ENCODE measurements at places on chromosomes 4 and X.
A peak's percentile ranks its signal among the peaks of the same experiment; 100 is the strongest.

DNA sequence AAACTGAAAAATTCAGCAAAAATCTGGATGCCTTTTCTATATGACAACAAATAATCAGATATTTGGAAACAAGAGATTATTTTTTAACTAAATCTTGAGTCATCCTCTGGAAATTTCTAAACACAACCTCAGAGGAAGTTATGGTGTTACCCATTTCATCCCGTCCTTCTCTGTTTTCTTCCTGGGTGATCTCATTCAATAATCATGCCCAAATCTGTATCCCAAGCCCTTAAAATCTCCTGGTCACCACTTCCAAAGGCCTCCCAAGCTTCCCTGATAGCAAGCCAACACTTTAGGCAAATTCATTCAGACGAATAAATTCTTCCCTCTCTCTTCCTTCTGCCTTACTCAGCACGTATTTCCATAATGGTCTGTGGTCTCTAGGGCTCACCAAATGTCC is 9.7 kb upstream of the SORCS2 start:
- no peak for DNase-seq

- no peak for DNase-seq
Observed at GRCh38 chrX:116628464-116628863, 165.7 kb upstream of the CT83 start.

- DNase-seq: peak; percentile 8
Observed at GRCh38 chr4:107519053-107519452, 201.0 kb downstream of the PAPSS1 start.

DNA sequence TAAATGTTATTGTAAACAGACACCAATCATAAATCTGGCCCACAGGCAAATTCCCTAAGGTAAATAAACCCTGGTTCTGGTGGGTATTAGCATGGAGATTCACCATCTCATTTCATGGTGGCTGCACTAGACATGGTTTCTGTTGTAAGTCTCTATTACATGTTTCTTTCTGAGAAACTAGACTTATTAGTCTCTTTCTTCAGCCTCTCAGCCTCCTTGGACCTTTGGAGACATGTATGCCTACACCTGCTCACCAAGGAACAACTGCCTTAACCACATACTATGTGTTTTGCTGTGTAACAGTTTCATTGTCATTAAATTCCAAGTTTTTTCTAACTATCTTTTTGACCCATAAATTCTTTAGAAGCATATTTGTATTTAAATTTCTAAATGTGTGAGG is 13.1 kb downstream of the DDIT4L start:
- no peak for DNase-seq

GRCh38 chr4:102501447-102501696 is 213 bp downstream of the NFKB1 start:
- no peak for DNase-seq

GRCh38 chr4:105630670-105631655 is 77.5 kb downstream of the INTS12 start:
- DNase-seq: no peak

DNA sequence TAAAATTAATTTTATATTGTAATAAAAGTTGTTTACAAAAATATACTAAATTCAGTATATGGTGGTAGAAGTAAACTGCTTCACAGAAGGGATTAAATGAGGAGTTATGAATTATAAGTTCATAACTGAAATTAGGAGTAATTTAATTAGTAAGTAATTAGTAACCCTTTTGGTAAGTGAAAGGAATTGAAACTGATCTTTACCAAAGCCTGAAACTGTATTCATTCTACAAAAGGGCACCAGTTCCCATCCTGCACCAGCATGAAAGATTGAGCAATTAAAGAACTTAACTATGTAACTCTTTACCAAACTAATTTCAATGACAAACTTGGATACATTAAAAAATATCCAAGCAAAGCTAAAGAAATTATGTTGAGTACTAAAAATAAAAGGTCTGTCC is 8.2 kb downstream of the MED14 start:
- DNase-seq: no peak

GRCh38 chr4:16496501-16496900 is 270.2 kb upstream of the TAPT1 start:
- DNase-seq: no peak

- no peak for DNase-seq
Observed at GRCh38 chr4:170243662-170244288, 154.0 kb upstream of the AADAT start.

- DNase-seq: no peak
Observed at GRCh38 chr4:7213807-7214206, 21.5 kb downstream of the SORCS2 start.

DNA sequence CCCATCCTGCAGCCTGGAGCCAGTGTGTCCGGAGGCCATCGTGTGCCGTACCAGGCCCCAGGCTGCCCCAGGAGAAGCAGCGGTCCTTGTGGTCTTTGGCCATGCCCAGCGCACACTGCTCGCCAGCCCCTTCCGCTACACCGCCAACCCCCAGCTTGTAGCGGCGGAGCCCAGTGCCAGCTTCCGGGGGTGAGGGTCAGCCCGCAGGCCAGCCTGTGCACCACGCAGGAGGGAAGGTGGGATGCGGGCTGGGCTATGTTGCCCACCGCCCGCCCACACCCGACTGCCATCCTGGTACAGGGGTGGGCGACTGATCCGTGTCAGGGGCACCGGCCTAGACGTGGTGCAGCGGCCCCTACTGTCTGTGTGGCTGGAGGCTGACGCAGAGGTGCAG is 7.6 kb upstream of the SRPK3 start:
- no peak for DNase-seq

GRCh38 chr4:40980318-40980883 is 230.6 kb downstream of the NSUN7 start:
- DNase-seq: no peak

DNA sequence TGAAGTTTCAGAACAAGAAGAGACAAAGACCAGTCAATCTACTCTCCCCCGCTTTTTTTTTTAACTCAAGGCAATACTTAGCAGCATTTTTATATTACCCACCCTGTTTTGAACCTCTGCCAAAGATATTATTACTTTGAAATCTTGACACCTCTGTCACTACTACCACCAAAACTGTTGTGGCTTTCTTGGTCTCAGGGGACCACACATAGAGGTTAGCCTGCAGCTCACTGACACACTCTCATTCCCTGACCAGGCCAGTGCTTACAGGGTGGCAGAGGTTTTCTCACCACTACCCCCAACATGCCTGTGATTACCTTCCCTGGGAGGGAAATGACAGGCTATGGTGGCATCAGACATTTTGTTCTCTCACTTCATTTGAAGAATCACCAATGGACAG is 137.4 kb upstream of the STIM2 start:
- no peak for DNase-seq

DNA sequence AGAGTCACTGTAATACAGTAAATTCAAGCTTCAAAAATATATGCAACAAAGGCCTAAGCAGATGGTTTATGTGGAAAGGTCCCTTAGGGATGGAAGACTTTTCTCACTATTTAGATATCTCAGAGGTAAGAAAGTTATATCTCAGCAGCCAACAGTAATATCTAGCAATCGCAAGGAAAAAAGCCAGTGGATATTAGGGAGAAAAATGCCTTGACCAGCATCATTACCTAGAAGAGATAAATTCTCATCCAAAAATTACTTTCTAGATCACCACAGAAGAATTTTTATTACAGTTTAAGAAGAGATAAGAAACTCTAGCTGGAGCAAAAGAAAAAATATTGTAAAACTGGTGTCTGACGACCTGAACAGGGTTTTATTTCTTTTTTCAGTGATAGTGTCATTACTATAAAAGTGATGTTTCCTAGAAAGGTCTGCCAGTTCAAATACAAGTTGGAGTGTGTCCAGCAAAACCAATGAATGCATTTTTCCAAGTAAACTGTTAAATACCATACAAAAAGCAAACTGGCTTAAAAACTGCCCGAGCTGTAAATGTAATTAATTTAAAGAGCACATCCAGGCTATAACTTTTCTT is 100.0 kb downstream of the ATP11C start:
- no peak for DNase-seq

GRCh38 chrX:45845142-45845541 is 644.5 kb upstream of the DIPK2B start:
- DNase-seq: no peak

DNA sequence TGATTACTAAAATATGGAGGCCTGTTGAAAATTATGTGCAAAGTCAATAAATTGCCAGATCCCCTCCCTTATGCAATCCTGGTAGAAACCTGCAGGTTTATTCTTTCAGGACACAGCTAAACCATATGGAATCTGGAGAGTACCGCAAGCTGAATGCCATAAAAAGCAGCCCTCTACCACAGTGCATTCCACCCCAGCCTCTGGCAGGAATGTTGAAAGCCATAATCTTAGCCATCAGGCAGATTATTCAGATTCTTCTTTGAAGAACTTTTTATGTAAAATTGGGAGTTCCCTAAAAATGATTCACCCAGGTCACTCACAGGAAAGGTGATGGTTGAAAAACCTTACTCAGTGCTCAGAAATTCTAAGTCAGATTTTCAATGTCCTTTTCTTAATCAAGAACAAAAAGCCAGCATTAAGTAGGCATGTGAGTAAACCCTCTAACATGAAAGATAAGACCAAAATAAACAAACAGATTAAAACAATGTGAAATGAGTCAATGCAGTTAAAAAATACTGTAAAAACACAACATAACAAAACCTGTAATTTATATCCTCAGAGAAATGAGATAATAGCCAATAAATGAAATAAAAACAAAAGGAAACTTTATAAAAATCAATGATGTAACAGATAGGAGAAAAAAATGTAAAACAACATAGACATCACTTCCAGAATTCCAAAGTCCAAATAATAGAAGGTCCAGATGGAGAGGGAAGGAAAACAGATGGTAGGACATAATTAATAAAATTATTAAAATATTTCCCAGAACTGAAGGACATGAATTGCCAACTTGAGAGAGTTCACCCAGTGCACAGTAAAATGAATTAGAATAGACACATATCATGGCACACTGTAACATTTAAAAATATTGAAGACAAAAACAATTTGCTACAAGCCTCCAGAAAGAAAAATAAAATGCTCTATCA is 226.9 kb downstream of the FSTL5 start:
- no peak for DNase-seq

- DNase-seq: no peak
Observed at GRCh38 chrX:27619975-27620374, 29.8 kb downstream of the DCAF8L2 start.

GRCh38 chrX:111507933-111508332 is 3.5 kb upstream of the SERTM2 start:
- DNase-seq: no peak

- DNase-seq: no peak
Observed at GRCh38 chrX:103631145-103631544, 2.4 kb downstream of the TCEAL1 start.

GRCh38 chr4:184019076-184019475 is 114.0 kb downstream of the STOX2 start:
- DNase-seq: no peak

- DNase-seq: no peak
Observed at GRCh38 chrX:109840585-109840984, 107.5 kb upstream of the ACSL4 start.

DNA sequence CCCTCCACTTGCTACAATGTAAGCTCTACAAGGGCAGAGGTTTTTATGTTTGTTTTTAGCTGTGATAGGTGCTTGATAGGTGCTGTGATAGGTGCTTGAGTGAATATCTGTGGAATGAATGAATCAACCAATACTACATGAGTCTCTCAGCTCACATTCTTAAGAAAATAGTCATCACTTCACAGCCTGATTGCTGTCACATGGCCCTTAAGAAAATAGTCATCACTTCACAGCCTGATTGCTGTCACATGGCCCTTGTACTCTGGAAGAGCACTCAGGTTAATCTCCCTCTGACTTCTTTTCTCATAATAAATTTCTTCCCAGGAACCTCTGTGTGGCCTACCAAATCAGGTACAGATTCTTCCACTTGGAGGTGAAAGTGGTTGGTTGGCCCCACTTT is 335.2 kb downstream of the TENM3 start:
- no peak for DNase-seq

DNA sequence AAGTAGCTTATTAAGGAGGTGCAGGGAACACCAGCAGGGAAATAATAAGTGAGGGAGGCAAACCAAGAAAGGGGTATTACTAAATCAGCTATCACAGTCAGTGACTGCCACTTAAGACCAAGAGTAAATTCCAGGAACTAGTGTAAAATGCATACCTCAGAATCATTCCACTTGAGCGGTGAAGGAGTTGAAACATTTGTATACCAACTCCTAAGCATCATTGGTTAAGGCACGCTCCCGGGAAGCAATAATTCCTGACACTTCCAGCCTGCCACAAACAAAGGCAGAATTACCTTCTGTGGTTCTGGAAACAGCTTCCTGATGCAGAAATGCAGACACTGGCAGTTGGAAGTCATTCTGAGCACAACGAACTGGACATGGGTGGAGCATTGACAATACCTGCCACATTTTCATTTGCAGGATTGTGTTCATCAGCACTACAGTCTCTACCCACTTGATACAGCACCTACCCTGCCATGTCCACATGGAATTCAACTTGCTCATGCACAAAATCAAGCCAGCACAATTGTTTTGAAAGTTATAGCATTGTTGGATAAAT is 82.1 kb downstream of the PPP1R2C start:
- no peak for DNase-seq

- no peak for DNase-seq
Observed at GRCh38 chr4:30605616-30606190, 114.5 kb upstream of the PCDH7 start.

GRCh38 chr4:40458109-40458508 is 123.0 kb downstream of the CHRNA9 start:
- DNase-seq: no peak

GRCh38 chrX:68950937-68951336 is 122.1 kb downstream of the EFNB1 start:
- no peak for DNase-seq

DNA sequence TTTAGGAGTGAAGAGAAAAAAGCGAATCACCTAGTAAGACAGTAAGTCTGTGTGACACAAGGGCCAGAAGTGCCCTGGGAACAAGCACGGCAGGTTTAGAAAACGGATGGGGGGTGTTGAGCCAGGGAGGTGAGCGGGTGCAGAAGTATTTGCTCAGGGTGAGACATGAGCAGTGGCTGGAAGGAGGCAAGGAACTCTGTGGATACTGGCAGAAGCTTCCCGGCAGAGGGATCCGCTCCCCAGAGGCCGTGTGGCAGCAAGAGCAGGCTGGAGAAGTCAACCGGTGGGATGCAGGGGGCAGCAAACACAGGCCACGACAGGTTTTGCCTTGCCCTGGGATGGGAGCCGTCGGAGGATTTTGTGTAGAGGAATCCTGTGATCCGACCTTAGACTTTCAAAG is 2.3 kb upstream of the UVSSA start:
- DNase-seq: peak; percentile 55

DNA sequence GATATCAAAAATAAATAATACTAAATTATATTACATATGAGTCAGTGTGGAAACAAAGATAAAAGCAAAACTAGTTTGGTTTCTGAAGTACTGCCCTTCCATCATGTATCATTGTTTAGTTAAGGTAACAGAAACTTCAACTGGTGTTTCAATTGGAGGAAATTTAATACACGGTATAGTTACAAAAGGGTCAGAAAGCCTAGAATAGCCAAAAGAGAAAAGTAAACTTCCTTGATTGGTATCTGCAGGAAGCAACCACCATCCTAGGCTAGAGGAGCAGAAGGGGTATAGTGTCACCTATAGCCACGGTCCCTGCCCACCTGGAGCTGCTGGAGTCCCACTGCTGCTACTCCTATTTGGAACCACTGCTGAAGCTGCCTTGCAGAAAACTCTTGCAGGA is 185.6 kb downstream of the SLC7A11 start:
- no peak for DNase-seq

- DNase-seq: no peak
Observed at GRCh38 chr4:772118-772517, 53.8 kb downstream of the CPLX1 start.

- peak; percentile 41 for DNase-seq
Observed at GRCh38 chr4:8402181-8402597, 38.3 kb downstream of the ACOX3 start.

- DNase-seq: no peak
Observed at GRCh38 chr4:139167774-139168444, 9.1 kb downstream of the ELF2 start.
